ENCODE measurements at places on chromosomes 5 and 9.

DNA sequence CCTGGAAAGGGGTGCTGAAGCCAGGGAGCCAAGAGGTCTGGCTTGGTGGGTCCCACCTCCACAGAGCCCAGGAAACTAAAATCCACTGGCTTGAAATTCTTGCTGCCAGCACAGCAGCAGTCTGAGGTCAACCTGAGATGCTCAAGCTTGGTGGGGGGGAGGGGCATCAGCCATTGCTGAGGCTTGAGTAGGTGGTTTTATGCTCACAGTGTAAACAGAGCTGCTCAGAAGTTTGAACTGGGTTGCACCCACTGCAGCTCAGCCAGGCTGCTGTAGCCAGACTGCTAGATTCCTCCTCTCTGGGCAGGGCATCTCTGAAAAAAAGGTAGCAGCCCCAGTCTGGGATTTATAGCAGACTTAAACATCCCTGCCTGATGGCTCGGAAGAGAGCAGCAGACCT lies 55.5 kb upstream of the FBXL17 start:
- peak; percentile 7 for DNase-seq

DNA sequence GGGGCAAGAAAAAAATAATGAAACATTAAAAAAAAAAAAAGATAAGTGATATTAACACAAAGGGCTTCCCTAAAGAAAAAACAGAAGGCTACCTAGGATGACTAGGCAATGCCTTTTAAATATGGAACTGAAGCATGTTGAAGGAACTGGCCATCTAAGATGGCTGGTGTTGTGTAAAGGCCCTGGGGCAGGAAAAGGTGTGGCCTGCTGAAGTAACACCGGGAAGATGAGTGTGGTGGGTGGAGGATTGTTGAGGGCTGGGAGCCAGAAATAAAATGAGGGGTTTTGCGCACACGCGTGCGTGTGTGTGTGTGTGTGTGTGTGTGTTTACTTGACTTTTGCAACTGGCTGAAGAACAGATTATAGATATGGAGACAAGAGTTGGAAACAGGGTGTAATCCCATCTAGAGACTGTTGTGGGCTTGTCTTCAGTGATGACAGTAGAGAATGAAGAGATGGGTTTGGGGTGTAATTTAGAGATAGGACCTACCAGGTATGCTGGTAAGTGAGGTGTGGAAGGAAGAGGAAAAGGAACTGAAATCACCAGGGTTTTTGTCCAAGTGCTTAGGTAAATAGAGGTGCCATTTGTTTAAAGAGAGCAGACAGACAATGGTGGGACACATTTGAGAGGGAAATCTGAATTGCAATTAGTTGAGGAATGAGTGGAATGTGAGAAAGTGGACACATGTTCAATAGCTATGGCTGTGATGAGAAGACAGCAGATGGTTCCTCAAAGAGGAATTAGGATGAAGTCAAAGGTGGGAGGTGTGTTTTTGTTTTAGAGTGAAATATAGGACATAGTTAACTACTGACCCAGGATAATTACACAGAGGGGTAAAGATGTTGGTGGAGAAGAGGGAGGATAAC lies 33.9 kb downstream of the RAD23B start:
- DNase-seq: no peak

DNA sequence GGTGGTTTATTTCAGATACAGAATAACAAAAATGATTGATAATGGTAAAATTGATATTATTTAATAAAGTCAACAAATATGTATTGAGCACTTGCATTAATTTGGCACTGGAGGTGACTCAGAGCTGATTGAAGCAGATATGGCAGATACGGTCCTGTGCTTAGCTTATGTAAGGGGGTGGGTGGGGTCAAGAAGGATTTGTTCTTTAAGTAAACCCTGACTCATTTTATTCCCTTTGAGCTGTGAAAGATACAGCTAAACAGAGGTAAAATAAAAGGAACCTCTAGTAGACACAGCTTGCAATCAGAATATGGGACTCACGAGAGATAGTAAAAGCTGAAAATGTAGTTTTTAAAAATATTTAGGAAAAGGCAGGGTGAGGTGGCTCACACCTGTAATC lies 201.3 kb upstream of the CLINT1 start:
- peak; percentile 18 for DNase-seq

- no peak for DNase-seq
These were observed 77.9 kb downstream of the SLCO4C1 start for GRCh38 chr5:102218159-102218558.

DNA sequence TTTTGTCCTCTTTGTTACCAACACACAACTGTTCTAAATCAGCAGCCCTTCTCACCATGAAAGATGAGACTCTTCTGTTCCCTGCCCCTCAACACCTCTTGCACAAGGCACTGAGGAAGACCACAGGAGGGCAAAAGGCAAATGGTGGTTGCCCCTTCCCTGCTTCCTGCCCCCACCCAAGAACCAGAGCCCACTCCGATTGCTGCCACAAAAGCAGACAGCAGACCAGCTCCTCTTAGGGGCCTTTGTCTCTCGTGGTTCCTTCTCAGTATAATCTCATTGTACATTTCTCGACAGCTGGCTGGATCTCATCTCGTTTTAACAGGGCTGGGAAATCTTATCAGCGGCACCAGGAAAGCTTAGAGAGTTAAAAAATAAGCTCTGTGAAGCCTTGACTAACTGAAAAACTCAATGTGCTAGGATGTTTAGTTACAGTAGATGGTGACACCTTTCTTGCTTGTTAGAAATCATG lies 1.1 kb downstream of the MVB12B start:
- DNase-seq: no peak

- DNase-seq: peak; percentile 67
These were observed at the start of gene LURAP1L for GRCh38 chr9:12774861-12775678. TSS of gene LURAP1L (plus strand) at chr9:12775020. CDS start at chr9:12775716, 696 bp downstream.

- no peak for DNase-seq
These were observed 37.7 kb upstream of the STXBP1 start for GRCh38 chr9:127574072-127574993.

- DNase-seq: no peak
These were observed 17.7 kb downstream of the MLLT3 start for GRCh38 chr9:20604562-20604961.

- DNase-seq: no peak
These were observed 186.8 kb upstream of the PRLR start for GRCh38 chr5:35417040-35417439.

GRCh38 chr9:136754626-136755301 lies 3.3 kb downstream of the LCN8 start:
- no peak for DNase-seq

DNA sequence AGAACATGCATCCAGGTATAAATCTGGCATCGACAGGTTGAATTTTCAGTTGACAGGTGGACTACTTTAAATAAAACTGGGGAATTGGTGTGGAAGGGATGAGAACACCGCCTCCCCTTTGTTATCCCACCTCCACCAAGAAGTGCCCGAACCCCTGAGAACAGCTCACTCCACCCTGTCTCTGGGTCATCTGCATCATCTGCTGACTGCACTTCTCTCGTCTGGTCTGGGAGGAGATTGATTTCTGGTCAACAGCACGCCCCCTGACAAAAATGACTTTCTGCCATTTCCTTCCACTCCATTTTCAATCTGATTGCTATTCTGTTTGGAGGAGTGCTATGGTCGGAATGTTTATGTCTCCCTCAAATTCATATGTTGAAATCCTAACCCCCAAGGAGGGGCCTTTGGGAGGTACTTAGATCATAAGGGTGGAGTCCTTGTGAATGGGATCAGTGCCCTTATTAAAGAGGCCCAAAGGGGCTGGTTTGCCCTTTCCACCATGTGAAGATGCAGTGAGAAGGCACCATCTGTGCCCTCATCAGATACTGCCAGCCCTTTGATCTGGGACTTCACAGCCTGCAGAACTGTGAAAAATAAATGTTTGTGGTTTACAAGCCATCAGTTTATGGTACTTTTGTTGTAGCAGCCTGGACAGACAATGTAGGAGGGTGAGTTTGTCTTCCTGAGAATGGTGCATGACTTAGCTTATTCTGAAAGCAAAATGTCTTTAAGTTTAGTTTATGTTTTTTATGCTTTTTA lies 145.7 kb downstream of the EGFLAM start:
- DNase-seq: no peak

DNA sequence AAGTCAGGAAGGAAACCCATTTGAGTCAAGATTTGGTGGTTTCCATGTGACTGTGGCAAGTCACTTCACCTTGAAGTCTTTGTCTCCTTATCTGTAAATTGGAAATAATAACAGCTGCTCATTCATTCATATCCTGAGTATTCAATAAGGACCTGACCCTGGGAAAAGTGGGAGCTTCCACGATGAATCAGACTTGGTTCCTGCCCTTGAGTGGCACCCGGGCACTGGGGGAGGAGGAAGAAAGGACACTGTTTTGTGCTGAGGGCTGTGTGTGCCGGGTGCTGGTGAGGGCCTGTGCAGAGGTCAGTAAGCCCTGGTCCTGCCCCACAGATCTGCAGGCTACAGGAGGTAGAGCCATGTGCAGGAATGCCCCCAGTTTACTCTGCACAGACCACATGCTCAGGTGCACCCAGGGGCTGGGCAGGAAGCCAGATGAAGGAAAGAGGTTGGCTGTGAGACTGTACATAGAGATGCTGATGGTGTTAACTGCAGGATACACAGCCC lies 6.8 kb downstream of the NDST1 start:
- DNase-seq: peak; percentile 51

DNA sequence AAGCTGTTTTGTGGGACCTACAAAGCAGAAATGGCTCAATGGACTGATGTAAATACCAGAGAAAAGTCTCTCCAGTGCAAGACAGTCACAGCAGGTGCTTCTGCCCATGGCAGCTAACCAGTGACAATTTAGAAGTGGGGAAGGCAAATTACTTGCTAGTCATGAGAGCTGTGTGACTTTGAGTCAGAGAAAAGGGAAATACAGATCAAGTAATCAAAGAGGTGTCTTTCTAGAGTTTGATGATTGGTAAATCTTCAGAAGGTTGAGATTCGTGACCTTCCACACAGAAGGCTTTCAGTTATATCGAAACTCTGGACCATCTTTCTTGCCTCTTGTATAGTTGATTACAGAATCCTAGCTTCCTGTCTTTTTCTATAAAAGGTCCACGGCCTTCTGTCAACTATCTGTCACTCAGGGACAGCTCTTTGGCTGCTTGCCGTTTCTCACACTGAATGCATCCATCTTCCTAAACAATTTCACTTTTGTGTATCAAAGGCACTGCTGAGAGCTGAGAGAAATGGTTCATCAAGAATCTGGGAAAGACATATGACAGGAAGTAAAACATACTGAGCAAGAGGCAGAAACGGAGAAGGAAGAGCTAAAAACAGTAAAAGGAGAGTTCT lies 993.9 kb upstream of the ACO1 start:
- DNase-seq: no peak

GRCh38 chr5:139193928-139194327 lies 4.2 kb downstream of the SIL1 start:
- DNase-seq: no peak

DNA sequence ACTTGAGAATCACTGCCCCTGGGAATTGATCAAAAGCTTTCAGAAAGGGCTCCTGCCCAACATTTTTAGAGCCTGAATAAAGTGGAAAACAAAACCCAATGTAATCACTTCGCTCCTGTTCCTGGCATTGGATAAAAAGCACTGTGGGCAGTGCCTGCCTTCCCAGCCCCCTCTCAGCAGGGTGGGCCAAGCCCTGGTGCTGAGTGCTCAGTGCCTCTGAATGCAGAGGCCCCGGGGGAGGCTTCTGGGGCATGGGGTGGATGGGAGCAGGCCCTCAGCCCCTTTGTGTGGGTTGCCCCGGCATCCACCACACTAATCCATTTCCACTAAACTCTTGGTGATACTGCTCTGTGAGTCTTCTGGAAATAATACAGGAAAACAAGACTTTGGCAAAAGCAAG lies 55.6 kb downstream of the CFAP90 start:
- DNase-seq: no peak

- DNase-seq: no peak
These were observed 100.0 kb upstream of the IL6ST start for GRCh38 chr5:56094579-56095361.

DNA sequence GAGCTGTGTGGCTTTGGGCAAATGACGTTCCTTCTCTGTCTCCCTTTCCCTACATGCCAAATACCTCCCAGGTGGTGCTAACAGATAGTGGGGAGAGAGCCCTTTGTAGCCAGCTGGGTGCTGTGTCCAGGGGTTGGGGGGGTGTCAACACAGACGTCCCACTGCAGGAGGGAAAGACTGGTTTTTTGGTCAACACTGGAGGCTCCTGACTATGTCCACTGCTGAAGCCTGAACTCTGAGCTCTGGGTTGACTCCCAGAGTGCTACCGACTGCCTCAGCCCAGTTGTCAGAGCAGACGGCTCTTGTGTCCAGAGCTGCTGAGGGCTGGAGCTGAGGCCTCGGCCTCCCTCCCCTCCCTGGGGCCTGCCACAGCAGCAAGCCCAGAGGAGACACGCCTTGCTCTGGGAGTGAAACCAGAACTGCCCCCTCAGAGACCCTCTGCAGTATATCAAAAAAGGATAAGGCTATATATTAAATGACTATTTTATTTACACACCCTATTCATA lies 14.8 kb upstream of the SLC25A51 start:
- no peak for DNase-seq

DNA sequence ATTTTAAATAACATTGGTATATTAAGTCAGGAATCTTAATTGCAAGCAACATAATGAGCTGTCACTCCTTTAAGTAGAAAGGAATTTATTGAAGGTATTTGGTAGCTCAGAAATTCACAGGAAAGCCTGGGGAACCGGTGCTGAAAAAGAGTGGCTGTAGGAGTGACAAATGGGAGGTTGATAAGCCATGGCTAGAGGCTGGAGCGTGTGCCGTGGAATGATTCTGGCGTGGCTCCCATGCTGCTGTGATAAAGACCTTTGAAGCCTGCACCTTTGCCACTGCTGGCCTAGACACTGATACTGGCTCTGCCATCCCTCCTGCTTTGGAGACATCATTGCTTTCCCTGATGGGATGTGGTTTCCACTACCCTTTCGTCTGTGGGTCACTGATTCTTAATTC lies 65.7 kb upstream of the ATG10 start:
- DNase-seq: no peak

- no peak for DNase-seq
These were observed 45.9 kb downstream of the LARP1 start for GRCh38 chr5:154801083-154801482.

GRCh38 chr5:173926359-173926758 lies 38.2 kb downstream of the CPEB4 start:
- peak; percentile 48 for DNase-seq

GRCh38 chr5:175452166-175452565 lies 8.2 kb upstream of the DRD1 start:
- no peak for DNase-seq

DNA sequence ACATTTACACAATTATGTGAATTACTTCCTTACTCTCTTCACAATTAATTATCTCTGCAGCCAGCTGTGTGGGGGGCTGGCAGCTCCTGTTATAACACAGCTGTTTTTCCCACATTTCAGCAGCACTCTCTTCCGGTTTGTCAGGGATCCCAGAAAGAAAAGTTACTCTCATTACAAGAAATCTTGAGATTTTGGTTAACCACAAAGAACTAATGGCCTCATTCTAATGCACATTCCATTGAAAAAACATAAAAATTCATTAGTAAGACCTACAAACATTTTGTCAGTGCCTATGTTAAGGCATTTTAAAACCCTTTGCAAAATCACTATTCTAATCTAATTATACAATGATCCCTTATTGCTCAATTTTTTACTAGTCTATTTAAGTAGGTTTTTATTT lies 64.1 kb downstream of the PDE4D start:
- DNase-seq: peak; percentile 88

Measured in fibroblast of skin of right quadriceps (primary cell).